ENCODE measurements at places on chromosomes 3 and 15. TPM values are rescaled to one million over a fixed set of nuclear protein-coding genes. Genes with fewer than 3 reads are reported as not detected.

DNA sequence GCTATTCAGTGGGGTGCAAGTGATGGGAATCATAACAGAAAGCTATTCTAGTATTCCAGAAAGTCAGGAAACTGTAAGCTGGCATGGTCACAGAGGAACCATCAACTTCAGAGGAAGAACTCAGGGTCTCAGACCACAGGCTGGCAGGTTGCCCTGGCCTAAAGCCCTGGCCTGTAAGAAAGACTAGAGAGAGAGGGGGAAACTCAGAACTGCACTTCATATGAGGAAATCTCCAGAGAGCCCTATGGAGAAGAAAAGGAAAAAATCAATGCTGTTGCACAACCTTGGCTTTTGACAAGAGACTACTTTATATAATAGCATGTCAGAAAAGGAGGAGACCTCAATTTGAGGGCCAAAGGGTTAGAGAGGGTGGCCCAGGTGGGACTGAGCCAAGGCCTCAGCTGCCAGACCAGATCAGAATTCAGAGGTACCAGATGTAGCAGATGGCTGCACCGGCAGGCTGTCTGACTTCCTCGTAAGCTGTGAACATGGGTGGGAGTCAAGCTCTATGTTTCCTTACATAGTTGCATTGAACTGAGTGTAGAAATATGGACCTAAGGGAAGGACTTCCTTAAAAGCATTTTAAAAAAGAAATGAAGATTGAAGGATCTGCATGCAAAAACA lies 333.8 kb downstream of the PDCD6IP start:
- DNase-seq: peak; percentile 5

DNA sequence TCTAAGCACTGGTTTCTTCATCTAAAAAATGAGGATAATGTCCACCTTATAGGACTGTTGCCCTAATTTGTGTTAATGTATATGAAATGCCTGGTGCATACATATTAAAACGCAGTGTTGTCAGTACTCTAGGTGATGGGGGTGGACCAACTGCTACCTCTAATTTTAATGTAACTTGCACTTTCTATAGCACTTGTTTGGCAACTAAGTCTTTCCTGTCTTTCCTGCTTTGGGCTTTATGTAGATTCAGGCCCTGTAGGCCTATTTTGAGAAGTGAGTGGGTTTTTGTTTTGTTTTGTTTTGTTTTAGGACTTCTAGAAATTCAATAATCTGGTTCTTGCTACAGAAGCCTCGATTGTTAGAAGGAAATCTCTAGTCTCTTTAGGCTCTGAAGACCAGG lies 21.2 kb downstream of the SLC7A14 start:
- DNase-seq: no peak

GRCh38 chr3:197567904-197568681 lies 12.3 kb upstream of the BDH1 start:
- DNase-seq: no peak

- DNase-seq: peak; percentile 25
These were observed 7.1 kb downstream of the TJP1 start for GRCh38 chr15:29815000-29815710.

SAMD7 gene
- total RNA-seq: 1.9 TPM

HEG1 gene
- total RNA-seq: 33.9 TPM

RCN2 gene
- total RNA-seq: 62.6 TPM

- no peak for DNase-seq
These were observed 20.7 kb downstream of the FLNB start for GRCh38 chr3:58028902-58029301.

DNA sequence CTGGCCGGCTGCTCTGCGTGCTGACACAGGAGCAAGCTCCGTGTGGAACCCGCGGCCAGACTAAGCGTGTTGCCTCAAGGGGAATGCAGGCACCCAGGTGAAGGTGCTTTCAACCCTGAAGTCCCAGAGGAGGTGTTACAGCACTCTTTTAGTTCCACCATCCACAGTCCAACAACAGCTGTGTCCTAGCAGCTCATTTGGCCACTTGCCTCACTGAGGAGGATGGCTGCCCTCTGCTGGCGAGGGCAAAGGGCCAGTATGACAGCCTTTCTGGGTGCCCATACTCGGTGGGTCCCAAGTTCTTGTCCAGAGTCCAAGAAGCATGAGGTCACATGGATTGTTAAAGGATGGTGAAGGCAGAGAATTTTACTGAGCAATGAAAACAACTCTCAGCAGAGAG lies 87.8 kb downstream of the C3orf85 start:
- no peak for DNase-seq

DNA sequence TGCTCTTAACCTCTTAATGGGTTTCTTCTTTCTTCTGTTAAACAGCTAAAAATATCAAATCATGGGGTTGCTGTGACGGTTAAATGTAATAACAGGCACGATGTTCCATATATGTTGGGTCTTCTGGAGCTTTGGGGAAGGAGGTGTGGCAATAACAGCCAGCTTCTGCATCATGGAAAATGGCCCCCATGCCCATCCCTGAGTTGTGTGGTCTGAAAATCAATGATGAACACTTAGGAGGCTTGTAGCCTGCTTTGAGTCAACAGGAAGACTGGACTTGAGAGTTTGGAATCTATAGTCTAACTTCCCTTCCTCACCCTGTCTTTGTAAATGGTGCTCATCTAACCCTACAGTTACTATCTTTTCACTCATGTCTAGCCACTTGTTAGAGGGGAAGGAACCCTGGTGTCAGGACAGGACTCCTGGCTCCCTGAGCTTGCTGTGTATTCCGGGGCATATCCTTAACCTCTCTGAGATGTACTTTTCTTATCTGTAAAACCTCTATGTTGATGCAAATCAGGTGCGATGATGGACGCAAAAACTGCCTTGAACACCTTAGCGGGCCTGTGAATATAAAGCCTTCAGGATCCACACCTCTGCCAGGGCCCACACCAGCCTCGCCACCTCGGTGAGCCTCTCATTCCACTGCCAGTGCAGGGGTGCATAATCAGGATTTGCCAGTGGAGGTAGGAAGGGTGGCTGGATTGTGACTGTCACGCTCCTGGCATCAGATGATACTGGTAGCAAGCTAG lies 27.5 kb downstream of the SMAD3 start:
- no peak for DNase-seq

GNAT1 gene
- total RNA-seq: not detected

DNA sequence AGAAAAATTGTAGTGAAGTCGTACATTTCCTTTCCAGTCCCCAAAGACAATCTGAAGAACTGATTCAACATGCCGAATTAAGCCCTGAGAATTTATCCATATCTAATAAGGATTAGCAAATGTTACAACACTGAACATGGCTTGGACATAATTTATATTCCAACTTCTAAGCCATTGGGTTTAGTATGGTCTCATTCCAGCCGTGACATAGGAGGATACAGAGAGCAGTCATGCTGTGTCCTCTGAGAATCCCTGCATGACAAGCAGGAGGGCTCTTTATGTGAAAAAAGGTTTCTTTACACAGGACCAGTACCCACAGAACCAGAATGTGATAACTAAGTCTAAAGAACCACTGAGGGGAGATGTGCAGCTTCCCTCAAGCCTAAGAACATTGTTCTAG lies 231.9 kb upstream of the WNT5A start:
- DNase-seq: no peak

LYZL4 gene
- not detected for total RNA-seq

DNA sequence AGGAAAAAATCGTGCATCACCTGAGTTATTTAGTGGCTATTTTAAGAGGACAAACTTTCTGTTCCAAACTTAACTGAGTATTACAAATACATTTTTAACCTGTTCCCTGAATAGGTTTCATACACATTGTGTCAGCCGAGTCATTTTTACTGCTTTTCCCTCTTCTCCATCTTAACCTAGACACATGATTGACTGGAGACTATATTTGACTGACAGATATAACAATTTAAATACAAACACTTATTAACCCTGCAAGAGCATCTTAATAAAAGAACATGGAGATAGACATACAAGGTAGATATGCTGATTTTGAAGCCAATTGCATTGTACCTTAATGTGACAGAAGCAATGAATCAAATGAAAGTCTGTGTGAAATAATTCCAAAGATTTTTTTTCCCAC lies 810.5 kb upstream of the ARPP21 start:
- no peak for DNase-seq

DNA sequence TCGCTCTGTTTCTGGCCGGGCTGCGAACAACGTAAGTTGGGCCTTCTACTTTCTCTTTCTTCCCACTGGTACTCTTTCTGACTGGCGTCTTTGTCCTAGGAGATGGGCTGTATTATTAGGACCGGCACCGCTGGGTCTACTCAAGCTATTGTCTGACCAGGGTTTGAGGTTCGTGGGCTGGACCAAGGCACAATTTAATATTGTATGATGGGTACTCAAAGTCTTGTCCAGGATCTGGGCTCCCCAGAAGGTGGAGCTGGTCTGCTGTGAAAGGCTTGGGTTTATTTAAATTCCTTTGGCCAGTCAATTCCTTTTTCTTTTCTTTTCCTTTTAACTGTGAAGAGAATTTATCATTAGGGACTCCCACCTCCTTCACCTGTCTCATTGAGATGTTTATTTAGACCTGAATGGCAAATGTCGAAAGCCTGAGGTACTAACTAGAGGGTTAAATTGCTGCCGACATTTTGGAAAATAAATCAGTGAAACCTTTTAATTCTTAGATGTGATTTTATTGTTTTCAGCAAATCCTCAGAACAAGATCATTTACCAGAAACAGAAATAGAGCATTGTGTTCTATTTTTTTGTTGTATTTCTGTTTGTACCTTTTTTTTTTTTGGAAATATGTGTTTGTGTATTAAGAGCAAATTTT lies 410 bp downstream of the LRRC49 start:
- peak; percentile 72 for DNase-seq

GRCh38 chr15:66284271-66284670 lies 9.1 kb upstream of the DIS3L start:
- DNase-seq: peak; percentile 10

DNA sequence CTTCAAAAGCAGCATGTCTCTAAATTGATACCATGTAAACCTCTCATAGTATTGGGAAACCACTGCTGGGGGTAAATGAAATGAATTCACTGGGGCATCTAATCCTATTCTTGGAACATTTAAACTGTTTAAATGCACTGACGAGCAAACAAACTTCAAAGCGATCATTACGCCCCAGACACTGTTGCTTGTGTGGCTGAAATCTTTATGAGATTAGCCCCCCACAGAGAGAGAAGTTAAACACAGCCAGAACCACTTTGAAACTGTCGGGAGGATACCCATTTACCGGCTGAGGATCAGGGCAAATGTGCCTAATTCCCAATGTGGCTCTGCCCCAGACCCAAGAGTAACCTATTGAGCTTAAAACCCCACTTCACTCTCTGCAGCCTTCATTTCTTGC lies 308.4 kb upstream of the CDIN1 start:
- DNase-seq: no peak

- no peak for DNase-seq
These were observed 50.2 kb downstream of the CMC1 start for GRCh38 chr3:28291577-28291976.

DNA sequence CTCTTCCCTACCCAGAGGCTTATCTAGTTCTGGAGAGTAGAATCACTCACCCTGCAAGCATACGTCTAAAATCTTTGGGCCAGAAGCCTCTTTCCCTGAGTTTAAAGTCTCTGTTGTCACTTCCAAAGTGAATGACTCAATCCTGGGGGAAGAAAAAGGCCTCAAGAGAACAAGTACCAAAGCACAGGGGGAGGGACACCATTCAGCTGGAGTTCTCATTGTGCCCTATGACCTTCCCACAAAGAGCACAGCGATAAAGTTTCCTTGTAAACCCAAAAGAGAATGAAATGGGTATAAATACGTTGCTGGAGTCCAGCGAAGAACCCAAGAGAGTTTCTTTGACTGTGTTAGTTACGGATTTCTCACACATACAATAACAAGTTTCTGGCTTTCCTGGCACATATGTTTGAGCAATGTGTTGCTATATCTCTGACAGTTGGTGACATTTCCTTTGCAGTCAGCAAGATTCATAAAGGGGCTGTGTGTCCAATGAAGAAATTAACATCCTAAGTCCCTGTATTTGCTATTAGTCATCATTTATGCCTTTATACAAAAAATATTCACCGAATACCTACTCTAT lies 107.3 kb upstream of the PTPRG start:
- no peak for DNase-seq

DNA sequence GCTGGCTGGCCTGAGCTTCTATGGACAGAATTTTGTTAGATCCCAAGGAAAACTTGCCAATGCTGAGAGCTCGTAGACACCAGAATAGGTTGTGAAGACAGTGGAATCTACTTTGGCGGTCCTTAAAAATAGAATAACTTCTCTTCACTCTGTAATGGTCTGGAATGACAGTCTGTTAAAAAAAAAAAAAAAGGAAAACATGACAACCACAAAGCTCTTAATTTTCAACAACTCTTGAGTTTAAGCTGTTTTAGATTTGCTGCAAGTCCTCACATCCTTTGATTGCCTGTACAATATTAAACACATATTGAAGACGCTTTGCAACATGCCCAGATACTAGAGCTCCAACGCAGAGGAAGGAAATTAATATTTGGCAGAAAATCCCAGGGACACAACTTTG lies 122.8 kb upstream of the GALNT15 start:
- DNase-seq: no peak

DNA sequence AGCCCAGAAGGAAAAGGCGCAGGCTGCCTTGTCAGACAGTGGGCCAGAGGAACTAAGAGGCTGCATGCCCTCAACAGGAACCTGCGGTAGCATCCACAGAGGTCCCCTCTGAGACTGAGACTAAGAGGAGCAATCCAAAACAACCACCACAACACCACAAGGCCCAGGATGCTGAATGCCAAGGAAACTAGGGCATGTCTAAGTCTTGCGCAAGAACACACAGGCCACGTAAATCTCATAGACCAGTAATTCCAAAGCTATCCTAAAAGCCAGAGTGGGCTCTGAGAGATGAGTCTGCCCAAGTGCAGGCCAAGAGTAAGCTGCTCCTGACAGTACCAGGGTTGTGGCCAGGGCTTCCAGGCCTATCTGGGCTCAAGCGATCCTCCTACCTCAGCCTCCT lies 12.9 kb downstream of the MON1A start:
- no peak for DNase-seq

GRCh38 chr3:4588466-4588865 lies 95.3 kb downstream of the ITPR1 start:
- DNase-seq: no peak

GRCh38 chr3:145798007-145798406 lies 363.0 kb downstream of the PLOD2 start:
- no peak for DNase-seq

DNA sequence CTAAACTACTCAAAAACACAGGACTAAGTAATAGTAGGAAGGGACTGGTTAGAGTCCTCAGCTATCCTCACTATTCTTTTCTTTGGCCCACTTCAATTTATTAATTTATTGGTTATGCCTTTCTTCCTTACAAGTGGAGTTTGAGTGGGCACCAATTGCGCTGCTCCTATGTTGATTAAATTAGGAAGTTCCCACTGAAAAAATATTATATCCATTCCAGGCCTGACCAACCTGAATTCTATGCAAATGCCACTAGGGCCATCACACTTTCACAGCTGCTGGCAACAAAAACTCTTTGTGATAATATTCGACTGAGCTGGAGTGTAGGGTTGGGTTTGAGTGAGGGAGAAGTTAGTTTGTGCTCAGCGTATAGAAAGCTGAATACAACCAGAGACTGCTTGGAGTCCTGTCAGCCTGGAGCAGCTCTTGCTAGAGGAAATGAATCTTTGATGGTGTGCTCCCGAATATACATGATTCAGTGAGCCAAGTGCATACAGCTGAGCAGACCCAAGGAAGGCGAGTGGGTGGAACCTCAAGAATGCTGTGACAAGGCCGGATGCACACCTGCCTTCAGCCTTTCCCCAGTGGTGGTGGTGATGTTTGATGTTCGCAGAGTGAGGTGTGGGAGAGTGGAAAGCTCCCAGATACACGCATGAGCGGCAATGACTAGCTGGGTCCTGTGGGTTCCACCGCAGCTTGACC lies 1.5 kb downstream of the ARHGEF3 start:
- DNase-seq: peak; percentile 36

RASGRP1 gene
- 4.6 TPM for total RNA-seq

Data from umbilical cord (tissue), 2 donors.